ENCODE measurements at places on chromosomes 16 and 17.

- no peak for DNase-seq
Measured at GRCh38 chr16:47037396-47037745, 63.9 kb upstream of the DNAJA2 start.

- DNase-seq = peak; percentile 72
Measured at GRCh38 chr17:82031303-82031884, at the start of gene RAC3. Gene RAC3 (plus strand): TSS chr17:82031678. CDS start chr17:82031762, 84 bp downstream.

- DNase-seq = peak; percentile 61
Measured at GRCh38 chr16:87853411-87854052, 15.8 kb downstream of the SLC7A5 start.

GRCh38 chr17:72822358-72823023 is 270.0 kb downstream of the SLC39A11 start:
- no peak for DNase-seq

- DNase-seq = no peak
Measured at GRCh38 chr16:66299349-66299748, 67.1 kb upstream of the CDH5 start.

Data from neuronal stem cell (in vitro differentiated cells).